ENCODE measurements at places on chromosomes 12 and 14.
A peak's percentile ranks its signal among the peaks of the same experiment; 100 is the strongest.

DNA sequence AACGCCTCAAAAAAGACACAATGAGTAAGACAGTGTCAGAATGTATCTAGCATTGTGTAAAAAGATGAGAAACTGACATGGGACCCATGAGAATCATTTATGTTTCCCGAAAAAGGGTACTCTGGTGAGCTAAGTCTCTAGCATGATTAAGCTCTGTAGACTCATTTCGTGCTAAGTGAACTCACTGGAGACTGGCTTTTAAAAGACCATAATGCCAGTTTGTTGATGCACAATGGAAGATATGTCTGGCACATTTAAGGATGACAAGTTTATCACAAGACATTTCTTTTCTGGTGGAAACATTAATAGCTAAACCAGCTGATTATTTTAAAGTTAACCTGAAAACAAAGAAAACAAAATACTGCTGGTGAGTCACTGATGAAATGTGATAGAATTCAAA, 233.5 kb downstream of the SLC2A13 start:
- no peak for DNase-seq

DNA sequence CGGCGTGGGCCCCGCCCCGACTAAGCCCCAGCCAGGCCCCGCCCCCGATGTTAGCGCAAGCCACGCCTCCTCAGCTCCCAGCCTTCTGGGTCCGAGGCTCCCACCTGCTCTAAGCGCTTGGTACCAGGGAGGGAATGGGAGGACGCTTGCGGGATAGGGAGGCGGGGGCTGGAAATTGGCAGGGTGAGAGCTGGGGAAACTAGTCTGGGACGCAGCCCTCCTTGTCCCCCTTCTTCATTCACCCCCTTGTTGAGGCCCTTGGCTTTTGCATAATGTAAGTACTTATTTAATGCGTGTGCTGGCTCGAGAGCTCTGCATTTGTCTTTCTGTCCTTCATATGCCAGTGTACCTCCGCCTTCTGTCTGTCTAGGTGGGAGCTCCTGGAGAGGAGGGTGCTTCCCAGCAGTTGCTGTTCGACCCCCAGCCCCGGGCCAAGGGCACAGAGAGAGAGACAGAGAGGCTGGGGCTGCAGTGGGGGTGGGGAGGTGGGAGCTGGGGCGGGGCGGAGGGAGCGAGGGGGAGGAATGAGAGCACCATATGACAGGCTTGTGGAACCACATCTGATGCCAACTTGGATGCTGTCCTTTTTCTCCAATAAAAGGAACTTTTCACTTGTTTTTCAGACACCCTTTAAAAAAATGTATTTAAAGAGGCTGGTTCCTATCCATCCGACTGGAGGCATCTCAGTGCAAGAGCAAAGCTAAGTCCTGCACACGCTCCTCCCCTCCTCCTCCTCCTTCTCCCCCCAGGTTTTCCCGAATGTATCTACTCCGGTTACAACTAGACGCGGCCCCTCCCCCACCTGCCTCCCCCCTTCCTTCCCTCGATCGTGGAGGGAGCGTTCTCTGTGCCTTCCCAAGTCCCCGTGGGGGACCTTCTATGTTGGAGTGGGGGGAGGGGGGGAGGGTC, 25.6 kb upstream of the MAP1LC3B2 start:
- DNase-seq: peak; percentile 45

DNA sequence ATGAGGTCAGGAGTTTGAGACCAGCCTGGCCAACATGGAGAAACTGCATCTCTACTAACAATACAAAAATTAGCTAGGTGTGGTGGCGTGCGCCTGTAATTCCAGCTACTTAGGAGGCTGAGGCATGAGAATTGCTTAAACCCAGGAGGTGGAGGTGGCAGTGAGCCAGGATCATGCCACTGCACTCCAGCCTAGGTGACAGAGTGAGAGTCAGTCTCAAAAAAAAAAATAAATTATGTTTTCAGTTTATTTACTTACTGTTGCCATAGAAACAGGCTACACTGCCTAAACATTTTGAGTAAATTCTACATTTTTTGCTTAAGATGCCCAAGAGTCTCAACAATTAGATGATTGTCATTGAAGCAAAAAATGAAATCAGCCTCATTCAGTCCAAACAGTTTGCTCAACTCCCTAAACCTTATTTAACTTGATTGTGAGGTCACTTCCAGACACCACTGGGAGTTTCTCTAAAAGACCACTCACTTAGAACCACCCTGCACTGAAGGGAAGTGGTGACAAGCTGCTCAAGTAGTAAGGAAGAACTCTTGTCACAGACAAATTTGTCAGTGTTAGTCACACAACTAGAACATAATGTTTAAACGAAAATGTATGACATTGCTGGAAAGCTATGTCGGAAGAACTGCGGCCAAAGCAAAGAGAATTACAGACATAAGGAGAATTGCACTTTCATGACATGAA, 9.8 kb upstream of the GNPNAT1 start:
- DNase-seq: peak; percentile 74

GRCh38 chr12:114671066-114671442, 12.9 kb downstream of the TBX3 start:
- no peak for DNase-seq

DNA sequence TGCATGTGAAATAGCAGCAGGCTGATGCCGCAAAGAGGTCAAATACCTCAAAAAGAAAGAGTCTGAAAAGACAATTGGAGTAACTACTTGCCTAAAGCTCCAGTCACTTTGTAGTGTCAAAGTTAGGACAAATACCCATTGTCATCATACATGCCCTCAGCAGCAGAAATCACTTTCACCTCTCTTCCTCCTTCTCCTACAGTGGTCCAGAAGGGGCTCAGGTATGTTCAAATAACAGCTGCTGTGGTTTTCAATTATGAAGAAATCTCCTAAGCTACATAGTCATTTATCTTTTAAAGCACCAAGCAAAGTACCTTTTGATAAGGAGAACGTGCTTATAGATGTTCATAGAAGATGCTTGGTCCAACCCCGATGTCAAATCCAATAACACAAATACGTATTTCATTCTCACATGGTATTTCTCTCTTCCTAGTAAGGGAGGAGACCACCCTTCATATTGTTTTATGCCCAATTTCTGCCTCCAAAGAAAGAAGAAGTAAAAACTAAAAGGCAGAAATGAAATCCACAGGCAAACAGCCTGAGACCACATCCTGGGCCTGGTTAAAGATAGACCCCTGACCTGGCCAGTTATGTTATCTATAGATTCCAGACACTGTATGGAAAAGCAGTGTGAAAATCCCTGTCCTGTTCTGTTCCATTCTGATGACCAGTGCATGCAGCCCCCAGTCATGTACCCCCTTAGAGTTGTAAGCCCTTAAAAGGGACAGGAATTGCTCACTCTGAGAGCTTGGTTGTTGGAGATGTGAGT, 23.7 kb downstream of the GYS2 start:
- no peak for DNase-seq

Measured in skeletal muscle cell (primary cell).